ENCODE measurements at places on chromosomes 12 and 14.

- no peak for DNase-seq
These were observed 72.7 kb downstream of the TPH2 start for GRCh38 chr12:72011374-72011773.

DNA sequence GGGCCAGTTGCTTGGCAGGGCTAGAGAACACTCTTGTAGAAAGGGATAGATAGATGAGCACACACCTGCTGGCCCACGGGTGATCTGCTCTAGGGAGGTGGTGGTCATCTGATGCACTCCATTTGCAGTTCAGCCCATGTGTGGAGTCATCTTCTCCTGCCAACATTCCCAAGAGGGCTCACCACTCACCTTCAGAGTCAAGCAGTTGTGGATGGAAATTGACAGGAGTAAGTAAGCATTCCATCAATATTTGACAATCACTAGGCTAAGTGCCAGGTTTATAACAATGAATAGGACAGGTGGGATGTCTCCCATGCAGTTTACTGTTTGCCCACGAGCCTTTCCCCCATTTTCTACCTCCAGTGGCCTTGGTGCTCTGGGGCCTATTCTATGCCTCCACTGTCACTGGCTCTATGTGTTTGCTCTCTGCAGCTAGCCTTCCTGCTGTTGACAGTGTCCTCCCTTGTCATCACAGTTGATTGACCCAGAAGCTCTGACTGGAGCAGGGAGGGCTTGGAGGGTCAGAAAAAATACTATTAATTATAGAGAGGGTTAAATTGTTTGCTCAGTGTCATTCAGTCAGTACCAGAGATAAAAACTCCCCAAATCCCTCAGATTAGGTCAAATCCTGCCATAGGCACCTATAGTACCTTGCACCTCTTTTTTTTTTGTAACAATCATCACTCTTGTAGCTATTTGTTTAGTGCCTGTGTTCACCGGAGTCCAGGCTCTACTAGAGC lies 134.6 kb upstream of the PZP start:
- DNase-seq: no peak

- DNase-seq: no peak
These were observed 1.0 kb downstream of the TMEM121 start for GRCh38 chr14:105527381-105527825.

- DNase-seq: peak; percentile 63
These were observed 103.3 kb downstream of the RBM19 start for GRCh38 chr12:113862590-113863454.

DNA sequence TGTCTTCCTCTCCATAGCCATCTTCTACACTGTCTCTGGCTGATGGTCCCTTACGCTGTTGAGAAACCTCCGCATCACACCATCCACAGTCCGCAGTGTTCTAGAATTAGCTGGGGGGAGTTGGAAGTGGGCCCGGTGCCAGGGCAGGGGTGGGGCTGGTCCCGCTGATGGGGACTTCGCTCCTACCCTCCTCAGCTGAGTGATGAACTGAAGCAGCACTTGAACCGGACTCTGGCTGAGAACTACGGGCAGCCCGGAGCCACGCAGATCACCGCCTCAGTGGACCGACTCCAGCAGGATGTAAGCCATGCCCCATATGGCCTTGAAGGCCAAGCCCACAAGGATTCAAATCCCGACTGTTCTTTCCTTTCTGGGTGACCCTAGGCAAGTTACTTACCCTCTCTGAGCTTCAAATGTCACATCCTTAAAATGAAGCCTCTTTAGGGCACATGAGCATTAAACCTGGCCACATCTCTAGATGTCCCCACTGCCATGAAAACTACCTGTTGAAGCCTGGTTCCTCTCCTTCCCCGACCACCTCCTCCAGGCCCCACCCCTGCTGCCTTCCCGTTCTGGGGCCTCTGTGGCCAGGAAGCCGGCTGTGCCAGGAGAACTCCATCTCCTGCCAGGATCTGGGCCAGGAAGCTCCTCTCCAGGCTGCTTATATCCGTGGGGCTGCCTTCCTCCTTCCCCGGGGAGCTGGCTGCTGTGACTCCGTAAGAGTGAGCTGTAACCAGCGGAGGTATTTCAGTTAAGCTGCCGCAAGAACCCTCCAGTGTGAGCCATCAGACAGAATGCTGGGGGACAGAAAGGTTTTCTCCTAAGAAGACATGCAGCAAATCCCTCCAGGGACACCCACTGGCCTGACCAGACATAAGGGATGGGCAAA lies 53.1 kb downstream of the TSPAN11 start:
- DNase-seq: no peak

DNA sequence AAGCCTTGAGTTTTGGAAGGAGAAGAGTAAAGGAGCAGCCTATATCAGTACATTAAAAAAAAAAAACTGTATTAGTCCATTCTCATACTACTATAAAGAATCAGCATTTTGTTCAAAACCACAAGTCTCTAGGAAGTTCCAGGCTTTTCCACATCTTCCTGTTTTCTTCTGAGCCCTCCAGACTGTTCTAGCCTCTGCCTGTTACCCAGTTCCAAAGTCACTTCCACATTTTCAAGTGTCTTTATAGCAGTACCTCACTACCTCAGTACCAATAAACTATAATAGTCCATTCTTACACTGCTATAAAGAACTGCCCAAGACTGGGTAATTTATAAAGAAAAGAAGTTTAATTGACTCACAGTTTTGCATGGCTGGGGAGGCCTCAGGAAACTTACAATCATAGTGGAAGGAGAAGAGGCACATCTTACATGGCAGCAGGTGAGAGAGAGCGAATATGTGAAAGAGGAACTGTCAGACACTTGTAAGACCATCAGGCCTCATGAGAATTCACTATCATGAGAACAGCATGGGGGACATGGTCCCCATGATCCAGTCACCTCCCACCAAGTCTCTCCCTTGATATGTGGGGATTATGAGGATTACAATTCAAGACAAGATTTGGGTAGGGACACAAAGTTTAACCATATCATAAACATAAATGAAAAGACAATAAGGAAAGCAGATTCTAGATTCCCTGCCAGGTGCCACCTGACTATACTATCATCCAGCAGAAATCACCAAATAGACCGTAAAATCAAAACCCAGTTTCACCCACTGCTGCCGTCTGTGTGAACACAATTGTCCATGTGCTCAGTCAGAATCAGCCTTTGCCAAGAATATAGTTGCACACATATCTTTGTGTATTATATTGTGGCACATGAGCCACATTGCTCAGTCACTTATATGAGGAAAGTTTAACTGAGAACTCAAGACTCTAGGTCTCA lies 27.8 kb downstream of the TOGARAM1 start:
- peak; percentile 49 for DNase-seq

- DNase-seq: no peak
These were observed 73.1 kb upstream of the SLC38A2 start for GRCh38 chr12:46445551-46446235.

DNA sequence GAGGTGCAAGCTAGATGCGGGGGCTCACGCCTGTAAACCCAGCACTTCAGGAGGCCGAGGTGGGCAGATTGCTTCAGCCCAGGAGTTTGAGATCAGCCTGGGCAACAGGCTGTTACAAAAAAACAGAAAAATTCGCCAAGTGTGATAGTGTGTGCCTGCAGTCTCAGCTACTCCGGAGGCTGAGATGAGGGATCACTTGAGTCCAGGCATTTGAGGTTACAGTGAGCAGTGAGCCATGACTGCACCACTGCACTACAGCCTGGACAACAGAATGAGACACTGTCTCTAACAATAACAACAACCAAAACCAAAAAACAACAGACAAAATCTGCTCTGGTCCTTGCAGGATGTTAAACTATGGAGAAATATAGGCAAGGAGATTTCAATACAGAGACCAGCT lies 13.9 kb downstream of the BTBD7 start:
- no peak for DNase-seq

DNA sequence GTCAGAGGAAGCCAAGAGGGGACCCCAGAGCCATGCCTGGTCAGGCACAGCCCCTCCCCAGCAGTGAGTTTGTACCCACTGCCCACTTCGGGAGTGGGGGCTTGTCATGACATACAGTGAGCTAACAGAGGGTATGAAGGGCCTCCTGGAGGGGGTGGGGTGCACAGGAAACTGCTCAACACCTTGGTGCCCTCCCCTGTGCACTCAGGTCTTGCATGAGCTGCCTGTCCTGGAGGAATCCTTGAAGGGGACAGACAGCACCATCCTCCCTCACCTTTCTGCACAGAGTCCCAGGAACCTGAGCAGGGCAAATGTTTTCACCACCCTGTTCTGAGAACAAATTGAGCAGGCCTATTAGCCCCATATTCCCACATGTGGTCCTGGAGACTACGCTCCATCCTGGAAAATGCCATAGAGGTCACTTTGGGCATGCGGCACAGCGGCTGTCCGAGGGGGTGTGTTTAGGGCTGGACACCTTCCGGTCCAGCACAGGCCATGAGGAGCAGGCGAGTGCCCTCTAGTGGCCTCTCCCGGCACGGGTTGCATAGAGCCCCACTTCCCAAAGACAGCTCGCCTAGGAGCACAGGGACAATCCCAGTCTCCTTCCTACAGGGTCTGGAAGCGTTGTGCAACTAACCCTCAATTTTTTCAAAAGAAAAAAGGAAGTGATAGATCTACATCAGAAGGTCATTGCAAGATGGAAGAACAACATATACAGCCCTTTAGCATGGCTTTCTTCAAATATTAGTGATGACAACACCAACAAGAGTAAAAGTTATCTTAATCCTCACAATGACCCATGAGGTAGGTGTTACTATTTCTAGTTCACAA lies 31.9 kb upstream of the ZFP36L1 start:
- DNase-seq: peak; percentile 73

GRCh38 chr14:59831121-59831730 lies 39.4 kb downstream of the RTN1 start:
- DNase-seq: no peak

All from suppressor macrophage (primary cell).